ENCODE measurements at places on chromosomes 6 and 20.

GRCh38 chr20:24747010-24747712, 201.9 kb upstream of the CST7 start:
- no peak for DNase-seq

DNA sequence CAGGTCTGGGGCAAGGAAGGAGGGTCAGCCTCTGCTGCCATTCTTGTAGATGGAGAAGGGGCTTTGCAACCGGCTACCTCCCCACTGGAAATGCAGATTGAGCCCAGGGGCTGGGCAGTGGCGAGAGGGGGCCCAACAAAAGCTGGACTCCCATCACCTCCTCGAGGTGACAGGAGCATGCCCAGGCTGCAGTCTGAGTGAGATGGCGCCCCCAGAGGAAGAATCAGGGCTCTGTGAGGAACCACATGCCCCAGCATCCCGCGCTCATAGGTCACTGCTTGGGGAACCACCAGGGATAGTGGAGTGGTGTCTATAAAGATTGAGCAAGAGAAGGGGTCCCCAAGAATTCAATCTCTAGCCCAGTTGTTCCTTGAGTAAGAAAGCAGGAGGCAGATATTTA, 31.6 kb upstream of the NEDD9 start:
- DNase-seq: no peak

- DNase-seq: no peak
These were observed 6.3 kb upstream of the SIRPA start for GRCh38 chr20:1888796-1889463.

- no peak for DNase-seq
These were observed 102.0 kb downstream of the ADAT2 start for GRCh38 chr6:143348531-143348930.

GRCh38 chr20:35981969-35982368, 13.6 kb downstream of the CNBD2 start:
- no peak for DNase-seq

DNA sequence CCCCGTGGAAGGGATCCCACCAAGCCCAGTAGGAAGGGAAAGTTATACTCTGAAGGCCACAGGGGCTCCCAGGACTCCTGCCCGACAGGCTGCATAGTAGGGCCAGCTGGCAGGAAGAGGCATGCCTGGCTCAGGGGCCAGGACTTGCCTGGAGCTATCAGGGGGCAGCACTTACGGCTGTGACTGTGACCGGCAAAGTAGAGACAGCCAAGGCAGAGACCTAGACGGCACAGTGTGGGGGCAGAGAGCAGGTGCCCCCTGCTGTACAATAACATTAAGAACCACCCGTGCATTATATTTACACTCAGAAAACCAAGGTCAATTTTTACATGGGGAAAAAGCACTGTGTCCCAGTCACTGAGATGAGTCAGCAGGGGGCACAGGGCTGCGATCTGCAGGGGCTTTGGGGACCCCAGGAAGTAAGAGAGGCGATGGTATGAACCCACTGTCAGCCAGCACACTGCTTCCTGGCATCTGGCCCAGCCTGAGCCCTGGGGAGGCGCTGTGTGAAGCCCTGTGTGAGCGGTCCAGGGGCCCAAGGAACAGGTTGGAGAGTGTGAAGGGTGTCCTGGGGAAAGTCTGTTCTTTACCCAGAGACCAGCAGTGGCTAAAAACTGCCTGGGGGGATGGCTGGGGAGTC, 9.9 kb downstream of the CCDC167 start:
- DNase-seq: no peak

DNA sequence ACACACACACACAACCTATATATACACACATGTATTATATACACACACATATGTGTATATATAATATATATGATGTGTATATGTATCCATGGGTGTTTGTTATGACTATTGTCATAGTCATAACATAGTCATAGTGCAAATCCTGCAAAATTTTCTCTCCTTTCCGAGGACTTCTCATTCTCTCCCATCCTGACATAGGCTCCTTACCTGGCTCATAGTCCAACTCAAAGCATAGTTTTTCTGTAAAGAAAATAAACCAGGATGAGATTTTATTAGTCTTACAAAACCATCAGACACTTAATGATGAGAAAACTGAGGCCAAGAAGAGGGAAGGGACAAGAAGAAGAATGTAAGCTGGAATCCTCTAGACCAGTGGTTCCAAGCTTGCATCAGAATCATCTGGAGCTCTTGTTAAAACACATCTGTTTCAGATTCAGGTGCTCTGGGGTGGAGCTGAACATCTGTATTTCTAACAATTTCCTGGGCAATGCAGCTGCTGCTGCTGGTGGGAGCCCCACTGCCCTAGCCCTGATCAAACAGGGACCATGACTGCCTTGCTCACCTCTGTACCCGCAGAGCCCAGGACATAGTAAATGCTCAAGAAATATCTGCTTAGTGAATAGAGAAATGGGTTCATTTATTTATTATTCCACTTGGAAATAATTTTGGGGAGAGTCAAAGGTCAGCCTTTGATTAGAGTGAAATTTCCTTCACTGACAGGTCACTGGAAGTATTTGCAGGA, 5.3 kb downstream of the TRIM10 start:
- no peak for DNase-seq

DNA sequence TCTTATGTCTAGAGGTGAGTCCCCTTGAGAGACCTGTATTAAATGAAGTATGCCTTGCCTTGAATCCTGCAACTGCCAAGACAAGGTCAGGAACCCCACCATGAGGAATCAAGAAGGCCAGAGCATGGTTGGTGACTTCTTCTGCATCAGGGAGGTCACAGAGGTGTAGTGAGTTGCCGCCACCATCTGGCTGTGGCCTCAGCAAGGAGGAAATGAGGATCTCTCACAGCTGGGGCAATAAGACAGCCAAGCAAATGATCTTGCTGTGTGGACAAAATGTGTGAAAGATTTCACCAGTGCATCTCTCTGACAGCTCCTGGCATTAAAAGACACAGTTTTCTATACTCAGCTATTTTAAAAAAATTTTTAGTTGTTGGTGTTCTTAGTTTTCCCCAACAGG, 611.0 kb downstream of the DOK5 start:
- no peak for DNase-seq

- DNase-seq: no peak
These were observed 30.2 kb downstream of the FAM229B start for GRCh38 chr6:112117554-112117953.

- no peak for DNase-seq
These were observed 63.6 kb upstream of the SIRPA start for GRCh38 chr20:1831606-1832005.

- no peak for DNase-seq
These were observed 124.1 kb downstream of the GRIK2 start for GRCh38 chr6:101517632-101518031.

Measured in GM12878 (cell line).